Cortex of kidney (tissue), 1 donor: ENCODE measurements at places on chromosomes 1 and 21.

GRCh38 chr1:171081314-171081753, 9.4 kb upstream of the FMO3 start:
- no peak for DNase-seq

DNA sequence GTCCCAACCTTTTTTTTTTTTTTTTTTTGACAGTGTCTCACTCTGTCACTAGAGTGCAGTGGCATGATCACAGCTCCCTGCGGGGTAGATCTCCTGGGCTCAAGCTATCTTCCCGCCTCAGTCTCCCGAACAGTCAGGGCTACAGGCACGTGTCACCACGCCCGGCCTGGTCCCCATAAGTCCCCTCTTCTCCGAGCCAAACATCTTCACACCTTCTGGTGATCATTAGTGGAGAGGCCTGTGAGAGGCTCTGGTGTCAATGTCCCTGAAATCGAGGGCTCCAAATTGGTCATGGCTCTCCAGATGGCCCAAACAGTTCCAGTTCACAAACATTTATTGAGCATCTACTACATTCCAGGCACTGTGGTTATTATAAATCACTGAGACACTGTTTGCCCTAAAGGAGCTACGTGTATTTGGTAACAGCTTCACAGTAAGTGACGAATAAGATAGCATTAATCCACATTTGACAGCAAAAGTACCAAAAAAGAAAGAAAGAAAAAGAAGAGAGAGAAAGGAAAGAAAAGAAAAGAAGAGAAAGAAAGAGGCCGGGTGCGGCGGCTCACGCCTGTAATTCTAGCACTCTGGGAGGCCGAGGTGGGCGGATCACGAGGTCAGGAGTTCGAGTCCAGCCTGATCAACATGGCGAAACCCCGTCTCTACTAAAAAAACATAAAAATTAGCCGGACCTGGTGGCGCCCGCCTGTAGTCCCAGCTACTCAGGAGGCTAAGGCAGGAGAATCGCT, 867 bp upstream of the TIMM17A start:
- no peak for DNase-seq

GRCh38 chr1:55774446-55774845, 559.3 kb upstream of the USP24 start:
- DNase-seq = no peak

DNA sequence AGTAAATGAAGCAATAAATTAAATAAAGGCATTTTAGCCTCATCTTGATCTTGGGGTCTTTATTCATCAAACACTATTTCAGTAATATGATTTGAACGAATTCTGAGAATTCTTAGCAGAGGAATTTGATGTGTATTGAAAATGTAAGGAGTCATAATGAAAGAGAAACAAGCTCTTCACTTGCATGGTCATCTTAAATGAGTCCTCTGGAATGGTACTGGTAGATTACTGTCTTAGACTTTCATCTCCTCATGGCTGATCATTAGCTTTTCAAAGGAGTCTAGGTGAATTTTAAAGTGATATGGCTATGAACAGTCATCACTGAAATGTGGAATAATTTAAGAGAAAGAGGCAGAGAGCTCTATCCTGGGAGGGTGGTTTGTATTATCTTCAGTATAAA, 30.0 kb downstream of the PRRC2C start:
- no peak for DNase-seq

DNA sequence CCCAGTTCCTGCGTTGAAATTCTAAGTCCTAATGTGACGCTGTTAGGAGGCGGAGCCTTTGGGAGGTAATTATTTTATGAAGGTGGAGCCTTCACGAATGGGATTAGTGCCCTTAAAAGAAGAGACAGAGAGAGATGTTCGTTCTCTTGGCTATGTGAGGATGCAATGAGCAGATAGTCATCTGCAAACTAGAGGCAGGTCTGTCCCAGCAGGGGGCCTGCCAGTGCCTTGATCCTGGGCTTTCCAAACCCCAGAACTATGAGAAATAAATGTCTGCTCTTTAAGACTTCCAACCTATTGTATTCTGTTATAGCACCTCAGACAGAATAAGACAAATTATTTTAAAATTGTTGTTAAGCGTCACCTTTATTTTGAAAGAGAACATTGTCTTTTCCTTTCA, 123.1 kb upstream of the KCNJ6 start:
- no peak for DNase-seq

DNA sequence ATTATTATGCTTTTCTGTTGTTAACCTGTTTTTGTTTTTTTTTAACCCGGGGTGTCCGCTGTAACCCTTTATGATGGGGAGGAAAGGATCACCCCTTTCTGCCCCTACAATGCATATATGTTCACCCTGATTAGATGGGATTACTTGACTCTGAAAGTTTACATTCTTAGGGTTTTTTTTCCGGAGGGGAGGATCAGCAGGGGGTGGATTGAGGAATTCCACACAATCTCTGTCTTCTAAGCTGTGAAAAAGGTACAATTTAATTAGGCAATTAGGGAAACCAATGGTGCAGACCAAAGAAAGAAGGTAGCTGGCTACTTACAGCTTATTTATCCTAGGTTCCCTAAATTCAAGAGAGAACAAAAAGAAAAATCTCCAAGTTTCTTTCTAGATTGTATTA, 58.3 kb downstream of the EDEM3 start:
- DNase-seq = no peak

- no peak for DNase-seq
Observed at GRCh38 chr1:24198766-24199165, 11.7 kb upstream of the IFNLR1 start.

GRCh38 chr1:155011004-155011416, 8.4 kb downstream of the ZBTB7B start:
- no peak for DNase-seq

GRCh38 chr1:41714638-41715389, 203.9 kb downstream of the HIVEP3 start:
- DNase-seq = no peak

- no peak for DNase-seq
Observed at GRCh38 chr1:84635429-84635828, 54.8 kb downstream of the SSX2IP start.

- DNase-seq = no peak
Observed at GRCh38 chr21:34813266-34813894, 144.6 kb downstream of the CLIC6 start.

GRCh38 chr1:46013581-46013980, 118.8 kb downstream of the PIK3R3 start:
- DNase-seq = no peak

DNA sequence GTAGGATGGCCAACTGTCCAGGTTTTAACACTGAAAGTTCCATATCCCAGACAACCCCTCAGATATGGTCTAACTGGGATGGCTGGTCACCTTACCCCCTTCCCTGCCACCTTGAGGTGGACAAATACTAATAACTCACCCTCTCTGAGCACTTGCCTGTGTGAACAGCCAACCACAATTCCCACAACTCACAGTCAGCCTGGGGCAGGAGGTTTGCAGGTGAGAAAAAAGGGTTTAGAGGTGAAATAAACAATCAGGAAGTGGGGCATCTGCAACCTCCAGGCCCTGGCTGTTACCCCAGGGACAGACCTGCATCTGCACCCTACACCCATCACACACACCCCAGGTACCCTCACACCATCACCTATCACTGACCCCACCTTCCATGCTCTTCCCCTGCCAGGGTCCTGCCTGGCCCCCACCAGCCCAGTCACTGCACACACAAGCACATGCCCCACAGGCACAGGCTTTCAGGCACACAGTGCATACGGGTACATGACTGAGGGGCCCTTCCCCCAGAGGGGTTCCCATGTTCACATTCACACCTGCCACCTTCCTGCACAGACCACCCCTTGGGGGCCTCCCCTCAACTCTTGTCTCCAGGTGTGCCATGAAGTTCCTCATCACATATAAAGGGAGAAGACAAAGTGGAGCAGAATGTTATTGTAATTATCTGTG, 679.5 kb downstream of the MATN1 start:
- DNase-seq = no peak

DNA sequence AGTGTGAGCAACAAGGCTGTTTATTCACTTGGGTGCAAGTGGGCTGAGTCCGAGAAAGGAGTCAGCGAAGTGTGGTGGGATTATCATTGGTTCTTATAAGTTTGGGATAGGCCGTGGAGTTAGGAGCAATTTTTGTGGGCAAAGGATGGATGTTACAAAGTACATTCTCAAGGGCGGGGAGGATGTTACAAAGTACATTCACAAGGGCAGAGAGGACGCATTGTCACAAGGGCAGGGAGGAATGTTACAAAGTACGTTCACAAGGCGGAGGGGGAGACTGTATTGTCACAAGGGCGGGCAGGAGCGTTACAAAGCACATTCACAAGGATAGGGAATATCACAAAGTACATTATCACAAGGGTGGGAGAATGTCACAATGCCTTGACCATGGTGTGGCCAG, 5.2 kb upstream of the TMEM183A start:
- DNase-seq = no peak

GRCh38 chr1:62407398-62408009, 29.3 kb upstream of the USP1 start:
- DNase-seq = no peak

GRCh38 chr21:33753886-33754285, 111.6 kb downstream of the ITSN1 start:
- no peak for DNase-seq

GRCh38 chr1:58768191-58768731, 15.6 kb downstream of the JUN start:
- DNase-seq = no peak

DNA sequence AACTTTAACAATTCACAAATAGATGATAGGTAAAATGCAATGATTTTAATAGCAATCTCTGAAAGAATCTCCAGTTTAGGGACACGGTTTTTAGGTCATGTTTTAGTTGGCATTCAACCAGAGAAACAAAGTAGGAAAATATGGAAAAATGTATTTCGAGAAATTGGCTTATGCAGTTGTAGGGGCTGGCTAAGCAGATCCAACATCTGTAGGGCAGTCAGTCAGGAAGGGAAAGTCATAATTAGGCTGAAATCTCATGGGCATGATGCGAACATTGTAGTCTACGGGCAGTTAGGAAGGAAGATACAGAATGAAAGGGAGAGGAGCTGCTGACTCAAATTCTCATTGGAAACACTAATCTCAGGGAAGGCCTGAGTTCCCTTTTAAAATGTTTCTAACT, 1276.0 kb upstream of the ADGRL4 start:
- DNase-seq = no peak

DNA sequence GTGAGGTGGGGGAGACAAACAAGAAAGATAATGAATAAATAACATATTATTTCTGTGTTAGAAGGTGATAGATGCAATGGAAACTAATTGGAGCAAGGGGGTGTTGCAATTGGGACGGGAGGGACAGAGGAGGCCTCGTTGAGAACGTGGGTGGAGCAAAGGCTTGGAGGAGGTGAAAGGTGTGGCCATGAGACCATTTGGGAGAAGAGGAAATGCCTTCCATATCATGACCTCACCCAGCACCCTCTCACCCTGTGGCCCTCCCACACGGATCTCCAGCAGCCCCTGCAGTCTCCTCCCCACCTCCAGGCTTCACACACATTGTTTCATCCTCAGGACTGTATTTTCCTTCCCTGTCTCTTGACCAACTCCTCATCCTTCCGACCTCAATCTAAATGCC, 85.3 kb upstream of the ARHGAP29 start:
- no peak for DNase-seq

GRCh38 chr1:97270508-97271307, 549.1 kb downstream of the PTBP2 start:
- DNase-seq = no peak

GRCh38 chr1:171019971-171020370, 70.7 kb upstream of the FMO3 start:
- no peak for DNase-seq

GRCh38 chr1:172761581-172762486, 102.9 kb downstream of the FASLG start:
- DNase-seq = no peak

- no peak for DNase-seq
Observed at GRCh38 chr1:938711-939489, 15.2 kb downstream of the SAMD11 start.

- no peak for DNase-seq
Observed at GRCh38 chr1:227899820-227900449, 47.8 kb downstream of the WNT9A start.

DNA sequence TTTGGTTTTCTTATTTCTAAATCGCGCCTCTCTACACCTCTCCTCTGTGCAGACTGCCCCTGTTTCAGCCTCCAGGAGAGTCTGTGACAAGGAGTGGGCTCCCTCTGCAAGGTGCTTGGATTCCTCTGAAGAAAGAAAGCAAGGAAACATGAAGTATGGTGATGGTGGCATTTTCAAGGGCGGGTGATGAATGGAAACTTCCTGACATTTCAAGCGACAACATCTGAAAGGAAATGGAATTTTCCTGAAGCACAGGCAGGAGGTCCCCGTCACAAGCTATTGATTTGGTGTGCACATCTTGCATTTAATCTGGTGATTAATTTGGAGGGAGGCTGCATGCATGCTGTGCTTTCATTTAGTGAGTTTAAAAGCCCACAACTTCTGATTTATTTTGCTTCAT, 164.6 kb upstream of the FGGY start:
- DNase-seq = no peak

- no peak for DNase-seq
Observed at GRCh38 chr1:20686883-20687725, 25.9 kb upstream of the DDOST start.

DNA sequence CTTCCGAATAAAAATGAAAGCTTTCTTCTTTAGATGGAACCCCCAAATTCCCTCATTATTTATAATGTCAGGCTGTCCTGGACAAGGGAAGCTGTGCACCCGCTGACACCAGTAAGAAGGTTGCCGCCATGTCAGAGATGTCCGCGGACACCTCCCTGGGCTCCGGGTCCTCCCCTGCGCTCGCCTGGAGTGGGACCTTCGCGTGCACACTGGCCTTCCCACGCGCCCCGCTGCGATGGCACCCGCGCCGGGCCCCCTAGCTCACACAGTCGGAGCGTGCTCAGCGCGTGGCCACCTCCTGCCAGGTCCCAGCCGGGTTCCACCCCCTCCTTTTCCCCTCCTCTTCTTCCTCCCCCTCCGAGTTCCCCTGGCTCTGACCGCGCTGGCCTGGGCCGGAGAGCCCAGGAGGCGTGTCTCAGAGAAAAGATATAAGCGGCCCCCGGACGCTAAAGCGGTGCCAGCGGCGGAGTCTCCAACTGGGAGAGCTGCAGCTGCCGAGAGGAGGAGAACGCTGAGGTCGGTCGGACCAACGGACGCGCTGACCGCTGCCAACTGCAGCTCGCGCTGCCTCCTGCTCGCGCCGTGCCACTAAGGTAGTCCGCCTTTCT, at the start of gene G0S2:
G0S2 (plus strand) TSS at position 456 of the 608 bp plus-strand sequence. CDS start 273 bp downstream, outside the sequence.
- DNase-seq = peak; percentile 63
